ENCODE measurements at places on chromosomes 12 and 14. TPM values are rescaled to one million over a fixed set of nuclear protein-coding genes. Genes with fewer than 3 reads are reported as not detected.

DNA sequence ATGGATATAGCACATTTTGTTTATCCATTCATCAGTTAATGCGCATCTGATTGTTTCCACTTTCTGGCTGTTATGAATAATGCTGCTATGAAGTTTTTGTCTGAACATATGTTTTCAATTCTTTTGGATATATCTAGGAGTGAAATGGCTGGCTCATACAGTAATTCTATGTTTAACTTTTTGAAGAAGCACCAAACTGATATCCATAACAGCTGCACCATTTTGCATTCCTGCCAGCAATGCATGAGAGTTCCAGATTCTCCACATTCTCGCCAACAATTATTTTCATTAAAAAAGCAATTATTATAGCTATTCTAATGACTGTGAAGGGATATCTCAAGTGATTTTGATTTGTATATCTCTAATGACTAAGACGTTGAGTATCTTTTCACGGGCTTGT is 89.9 kb upstream of the PPP4R3A start:
- DNase-seq = peak; percentile 16

Gene OR10A7
- total RNA-seq = not detected

DNA sequence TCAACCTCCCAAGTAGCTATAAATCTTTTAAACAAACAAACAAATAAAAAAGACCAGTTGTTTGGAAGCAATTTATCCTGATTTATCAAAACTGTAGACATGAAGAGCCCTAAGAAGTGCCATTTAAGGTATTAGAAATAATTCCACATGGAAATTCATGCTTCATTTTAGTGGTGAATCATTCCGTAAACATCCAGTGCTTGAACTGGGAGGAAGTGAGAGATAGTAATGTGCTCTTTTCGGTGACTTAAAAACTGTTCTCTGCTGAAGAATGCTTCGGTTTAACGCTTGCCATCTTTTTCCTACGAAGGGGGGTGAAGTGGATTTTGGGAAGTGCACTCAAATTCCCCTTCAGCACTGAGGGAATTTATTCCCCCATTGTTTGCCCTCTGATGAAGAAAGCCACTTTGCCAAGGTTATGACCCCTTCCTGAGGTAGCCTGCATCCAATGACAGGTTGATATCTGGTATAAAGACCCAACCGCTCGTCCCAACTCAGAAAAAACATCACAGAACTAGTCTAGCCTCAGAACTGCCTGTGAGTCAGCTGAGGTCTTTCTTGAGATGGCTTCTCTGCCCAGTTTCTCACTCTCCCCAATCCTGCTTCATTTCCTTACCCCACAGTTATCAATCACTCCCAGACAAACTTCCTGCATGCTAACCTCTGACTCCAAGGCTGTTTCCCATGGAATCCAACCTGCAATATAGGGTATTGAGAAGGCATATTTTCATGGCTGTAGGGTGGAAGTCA is 244.1 kb downstream of the AEBP2 start:
- peak; percentile 44 for DNase-seq

DNA sequence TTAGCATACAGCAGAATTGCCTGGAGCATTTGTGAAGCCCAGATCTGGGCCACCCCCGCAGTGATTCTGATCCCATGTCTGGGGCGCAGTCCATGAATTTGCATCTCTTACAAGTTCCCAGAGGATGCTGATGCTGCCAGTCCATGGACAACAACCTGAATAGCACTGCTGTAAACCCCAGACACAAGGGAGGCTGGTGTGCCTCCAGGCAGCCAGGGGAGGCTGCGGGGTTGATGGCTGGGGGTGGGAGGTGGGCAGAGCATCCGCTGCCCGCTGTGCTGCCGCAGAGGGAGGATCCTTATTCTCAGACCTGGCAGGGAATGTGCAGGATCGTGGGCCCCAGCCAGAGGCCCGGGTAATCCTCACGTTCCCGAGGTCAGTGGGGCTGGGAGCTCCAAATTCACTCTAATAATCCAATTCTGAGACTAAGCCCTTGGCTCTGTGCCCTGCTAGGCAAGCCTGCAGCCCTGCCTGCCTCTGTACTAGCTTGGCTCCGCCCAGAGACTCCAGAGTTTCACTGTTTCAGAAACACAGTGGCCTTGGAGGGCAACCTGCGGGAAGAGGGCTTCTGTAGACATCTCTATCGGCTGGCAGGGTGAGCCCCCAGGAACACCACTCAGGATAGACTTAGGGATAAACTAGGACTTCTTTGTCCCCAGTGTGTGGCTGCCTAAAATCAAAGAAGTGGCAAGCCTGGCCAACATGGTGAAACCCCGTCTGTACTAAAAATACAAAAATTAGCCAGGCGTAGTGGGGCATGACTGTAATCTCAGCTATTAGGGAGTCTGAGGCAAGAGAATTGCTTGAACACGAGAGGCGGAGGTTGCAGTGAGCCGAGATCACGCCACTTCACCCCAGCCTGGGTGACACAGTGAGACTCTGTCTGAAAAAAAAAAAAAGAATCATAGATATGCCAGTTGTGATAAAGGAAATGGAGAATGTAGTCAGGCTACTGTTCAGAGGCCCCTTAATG is 17.8 kb upstream of the MLEC start:
- DNase-seq = peak; percentile 58

Gene SERPINA4
- total RNA-seq = not detected

All from fibroblast of the aortic adventitia (primary cell).